ENCODE measurements at places on chromosomes 11 and 22. TPM values are rescaled to one million over a fixed set of nuclear protein-coding genes. Genes with fewer than 3 reads are reported as not detected.

DNA sequence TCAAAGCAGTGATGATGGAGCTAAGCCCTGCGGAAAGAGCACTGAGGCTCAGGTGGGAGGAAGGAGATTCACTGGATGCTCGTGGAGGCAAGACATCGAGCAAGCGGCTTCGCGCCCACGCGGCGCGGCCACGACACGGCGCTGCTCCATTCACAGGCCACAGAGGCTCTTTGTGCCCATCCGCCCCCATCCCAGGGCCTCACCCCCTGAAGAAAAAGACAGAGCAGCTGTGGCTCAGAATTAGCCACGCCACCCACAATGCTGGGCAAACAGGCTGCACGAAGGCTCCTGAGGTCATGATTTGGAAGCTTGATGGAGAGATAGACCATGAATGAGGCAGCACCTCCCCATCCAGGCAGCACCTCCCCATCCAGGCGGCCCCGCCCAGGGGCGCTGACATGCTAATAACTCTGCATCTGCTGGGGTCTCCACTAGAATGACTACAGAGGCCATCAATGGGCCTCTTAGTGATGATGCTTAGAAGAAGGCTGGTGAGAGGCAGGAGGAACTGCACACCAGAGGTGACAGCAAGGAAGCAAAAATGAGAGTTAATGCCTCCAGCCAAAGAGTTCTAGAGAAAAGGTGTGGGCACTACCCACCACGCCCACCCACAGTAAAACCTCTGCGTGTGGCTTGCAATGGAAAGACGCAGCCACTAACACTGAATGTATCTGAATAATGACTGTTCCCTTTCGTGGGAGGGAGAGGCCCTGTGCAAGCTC lies 43.5 kb downstream of the MYH9 start:
- peak; percentile 84 for DNase-seq

- DNase-seq = no peak
These were observed 6.8 kb downstream of the CABP7 start for GRCh38 chr22:29726512-29727130.

GRCh38 chr11:45468267-45468856 lies 182.2 kb upstream of the SYT13 start:
- no peak for DNase-seq

DNA sequence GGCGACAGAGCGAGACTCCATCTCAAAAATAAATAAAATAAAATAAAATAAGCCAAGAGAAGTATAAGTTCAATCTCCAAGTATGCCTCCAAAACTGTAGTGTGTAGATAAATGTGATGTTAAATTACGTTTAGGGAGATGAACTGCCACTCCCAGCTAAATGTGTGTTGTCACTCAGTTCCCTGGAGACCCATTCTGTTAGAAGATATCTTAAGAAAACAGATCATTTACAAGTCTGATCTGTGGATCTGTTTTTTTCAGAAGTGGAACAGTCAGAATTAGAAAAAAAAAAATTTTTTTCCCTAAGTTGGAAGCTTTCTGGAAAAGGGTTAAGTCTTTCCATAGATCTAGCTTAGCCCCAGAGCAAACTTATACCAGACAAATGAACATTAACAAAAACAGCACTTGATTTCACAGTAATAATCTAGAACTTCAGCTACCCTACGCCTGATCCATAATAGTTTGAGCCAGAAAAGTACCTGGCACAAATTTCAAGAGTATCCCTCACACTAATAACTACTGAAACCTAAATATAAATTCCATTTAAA lies 18.2 kb downstream of the CELF1 start:
- DNase-seq = no peak

- DNase-seq = peak; percentile 58
These were observed 1.3 kb upstream of the LPXN start for GRCh38 chr11:58576887-58577471.

- peak; percentile 58 for DNase-seq
These were observed 821 bp downstream of the GAL3ST1 start for GRCh38 chr22:30573594-30574094.

DNA sequence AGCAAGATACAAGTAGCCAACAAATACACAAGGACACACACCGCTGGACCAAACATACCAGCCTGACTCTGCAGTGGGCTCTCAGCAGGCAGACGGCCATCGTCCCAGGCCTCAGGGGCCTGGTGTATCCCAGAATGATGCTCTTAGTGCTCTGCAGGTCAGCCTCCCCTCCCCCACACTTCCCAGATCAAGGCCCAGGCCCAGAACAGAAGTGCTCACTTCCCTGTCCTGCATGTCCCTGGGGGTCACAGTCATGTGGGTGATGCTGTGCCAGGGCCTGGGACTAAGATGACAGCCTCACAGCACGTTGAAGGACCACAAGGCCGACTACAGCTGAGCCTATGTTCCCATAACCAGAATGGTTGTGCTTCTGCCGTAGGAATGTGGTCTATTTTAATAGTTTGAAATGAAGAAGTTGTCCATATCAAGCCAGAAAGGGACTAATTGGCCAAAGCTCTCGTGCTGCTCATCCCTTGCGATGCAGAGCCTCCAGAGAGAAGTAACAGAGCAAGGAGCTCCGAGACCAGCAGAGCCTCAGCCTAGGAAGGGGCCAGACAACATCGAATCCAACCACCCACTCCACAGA lies 48.6 kb downstream of the GAB4 start:
- DNase-seq = no peak

GRCh38 chr11:116384876-116385275 lies 387.9 kb downstream of the BUD13 start:
- no peak for DNase-seq

DNA sequence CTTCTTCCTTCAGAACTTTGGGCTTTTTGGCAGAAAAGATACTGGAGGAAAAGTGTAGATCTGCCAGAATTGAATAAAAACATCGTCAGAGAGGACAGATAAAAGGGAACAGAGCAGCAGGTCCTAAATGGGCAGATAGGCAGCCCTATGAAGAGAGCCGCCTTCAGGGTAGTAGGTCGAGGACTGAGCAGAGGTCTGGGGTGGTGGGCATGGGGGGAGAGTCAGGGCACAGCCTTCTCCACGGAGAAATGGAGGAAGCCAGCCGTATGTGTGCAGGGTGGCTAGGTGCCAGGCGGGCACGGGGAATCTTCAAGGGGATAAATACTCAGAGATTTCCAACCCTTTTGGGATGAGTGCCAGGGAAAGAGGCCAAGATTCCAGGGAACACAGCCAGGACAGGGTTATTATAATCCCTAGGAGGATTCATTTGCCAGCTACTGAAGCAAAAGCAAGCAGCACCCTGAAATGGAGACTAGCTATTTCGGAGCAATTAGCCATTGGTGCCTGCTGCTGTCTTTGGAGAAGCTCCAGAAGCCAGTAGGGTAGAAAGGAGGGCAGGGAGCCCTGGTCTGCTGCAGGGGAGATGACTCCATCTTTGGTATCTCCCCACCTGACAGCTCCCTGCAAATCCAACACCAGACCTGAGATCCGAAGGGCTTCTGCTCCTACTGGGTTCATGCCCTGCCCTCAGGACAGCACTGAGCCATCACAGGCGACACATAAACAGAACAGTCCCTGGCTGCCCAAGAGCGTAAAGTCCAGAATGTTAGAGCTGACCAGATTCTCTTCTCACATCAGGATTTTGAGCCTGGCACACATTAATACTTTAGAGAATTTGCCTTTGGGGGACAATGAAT lies 174.5 kb upstream of the NTM start:
- peak; percentile 77 for DNase-seq

DNA sequence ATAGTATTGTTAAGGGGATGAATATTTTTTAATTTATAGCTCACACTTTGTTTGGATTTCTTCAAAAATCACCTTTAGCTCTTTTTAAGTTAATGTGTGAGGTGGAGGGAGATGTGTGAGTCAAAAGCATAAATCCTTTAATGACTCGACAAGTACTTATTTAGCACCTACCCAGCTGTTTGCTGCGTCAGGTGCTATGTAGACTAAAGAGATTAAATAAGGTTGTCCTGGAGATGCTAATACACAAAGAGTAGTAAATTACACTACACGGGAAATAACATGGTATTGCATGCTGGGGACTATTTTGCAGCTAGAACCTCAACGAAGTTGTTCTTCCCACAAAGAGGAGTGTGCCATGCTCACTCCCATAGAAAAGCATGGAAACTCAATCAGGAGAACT lies 583.3 kb upstream of the TENM4 start:
- DNase-seq = no peak

- peak; percentile 90 for DNase-seq
These were observed 9.2 kb upstream of the CBL start for GRCh38 chr11:119196833-119197483.

- no peak for DNase-seq
These were observed 23.9 kb downstream of the RTN4RL2 start for GRCh38 chr11:57484141-57484710.

DNA sequence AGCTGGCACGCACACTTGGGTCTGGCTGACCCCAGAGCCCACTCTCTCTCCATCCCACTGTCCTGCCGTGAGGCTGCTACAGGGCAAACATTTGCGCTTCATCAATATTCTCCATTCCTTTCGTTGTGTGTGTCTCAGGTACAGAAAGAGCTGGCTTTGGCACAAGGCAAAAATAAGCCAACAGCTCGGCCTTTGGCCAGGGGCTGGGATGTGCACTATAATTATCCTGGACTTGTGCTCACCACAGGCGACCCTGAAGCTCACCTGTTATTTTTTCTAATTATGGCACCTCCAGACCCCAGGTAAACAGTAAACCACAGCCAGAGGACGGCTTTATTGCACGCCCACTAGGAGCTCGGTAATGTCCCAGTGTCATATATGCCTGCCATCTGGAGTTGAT lies 10.9 kb downstream of the ZMAT5 start:
- peak; percentile 22 for DNase-seq

- no peak for DNase-seq
These were observed 268.2 kb upstream of the C11orf87 start for GRCh38 chr11:109153836-109154235.

DNA sequence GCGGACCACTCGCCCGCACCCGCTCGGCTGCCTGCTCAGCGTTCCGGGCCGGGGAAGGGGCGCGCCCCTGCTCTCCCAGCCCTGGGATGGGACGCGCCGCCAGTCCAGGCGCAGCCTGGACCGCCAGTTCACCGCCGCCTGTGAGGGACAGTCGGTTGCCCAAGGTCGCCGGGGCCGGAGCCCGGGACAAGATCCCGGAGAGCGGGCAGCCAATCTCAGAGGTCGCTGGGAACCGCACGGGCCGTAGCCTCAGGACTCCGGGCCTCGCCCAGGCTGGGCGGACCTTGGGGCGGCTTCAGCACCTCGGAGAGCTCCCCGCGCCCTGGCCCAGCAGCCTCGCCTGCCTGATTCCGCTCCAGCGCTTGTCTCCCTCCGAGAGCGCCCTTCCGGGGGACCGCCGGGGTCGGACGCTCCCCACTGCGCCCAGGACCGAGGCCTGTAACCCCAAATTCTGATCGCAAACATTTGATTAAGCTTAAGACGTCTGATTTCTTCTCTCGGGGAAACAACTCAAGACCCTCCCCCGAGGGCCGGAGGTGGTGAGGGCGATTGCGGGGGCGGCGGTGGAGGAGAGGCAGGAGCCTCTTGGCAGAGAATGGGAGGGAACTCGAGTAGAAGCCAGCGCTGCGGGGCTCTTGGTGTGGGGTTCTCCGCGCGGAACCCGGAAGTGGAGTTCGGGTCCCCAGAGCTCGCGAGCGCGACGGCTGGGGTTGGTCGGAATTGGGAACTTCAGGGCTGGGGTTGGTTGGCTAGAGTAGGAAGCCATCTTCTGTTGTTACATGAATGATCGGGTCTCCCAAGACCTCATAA lies 1.1 kb upstream of the CHRM4 start:
- peak; percentile 87 for DNase-seq

GRCh38 chr11:833114-833791 lies 501 bp downstream of the CD151 start:
- DNase-seq = peak; percentile 76

GRCh38 chr11:12200991-12201985 lies 90.9 kb downstream of the MICAL2 start:
- DNase-seq = peak; percentile 86

GRCh38 chr22:32076761-32077084 lies 33.7 kb downstream of the SLC5A1 start:
- no peak for DNase-seq

Gene CD3D
- not detected for total RNA-seq

Gene BET1L
- 19.3 TPM for total RNA-seq

Gene KIRREL3
- total RNA-seq = 2.1 TPM

Gene PNPLA5
- not detected for total RNA-seq

Gene APOA5
- not detected for total RNA-seq

Gene OR8G1
- total RNA-seq = not detected

Measured in myocyte (in vitro differentiated cells).